ENCODE measurements at places on chromosomes 7 and 10. TPM values are rescaled to one million over a fixed set of nuclear protein-coding genes. Genes with fewer than 3 reads are reported as not detected.

OPTN gene
- total RNA-seq, result 25.0 TPM

KCNMA1 gene
- total RNA-seq, result 19.8 TPM

SUFU gene
- total RNA-seq, result 3.0 TPM

FRAT2 gene
- 16.2 TPM for total RNA-seq

ZNF485 gene
- total RNA-seq, result 5.9 TPM

GHRHR gene
- not detected for total RNA-seq

VAX1 gene
- not detected for total RNA-seq

INHBA gene
- total RNA-seq, result 3.5 TPM

LSM8 gene
- 44.4 TPM for total RNA-seq

FKBP6 gene
- total RNA-seq, result 0.58 TPM

SORBS1 gene
- total RNA-seq, result 36.4 TPM

STEAP1B gene
- 1.2 TPM for total RNA-seq

DGKB gene
- 0.36 TPM for total RNA-seq

ADRA2A gene
- total RNA-seq, result 9.0 TPM
